Activated CD4-positive, CD25-positive, alpha-beta regulatory T cell treated with anti-CD3 and anti-CD28 coated beads, Interleukin-2, amount 50 U/mL, for 72 hours (primary cell): ENCODE measurements at places on chromosomes 7 and 10.

- DNase-seq, result no peak
Measured at GRCh38 chr7:7251742-7252141, 69.4 kb downstream of the C1GALT1 start.

DNA sequence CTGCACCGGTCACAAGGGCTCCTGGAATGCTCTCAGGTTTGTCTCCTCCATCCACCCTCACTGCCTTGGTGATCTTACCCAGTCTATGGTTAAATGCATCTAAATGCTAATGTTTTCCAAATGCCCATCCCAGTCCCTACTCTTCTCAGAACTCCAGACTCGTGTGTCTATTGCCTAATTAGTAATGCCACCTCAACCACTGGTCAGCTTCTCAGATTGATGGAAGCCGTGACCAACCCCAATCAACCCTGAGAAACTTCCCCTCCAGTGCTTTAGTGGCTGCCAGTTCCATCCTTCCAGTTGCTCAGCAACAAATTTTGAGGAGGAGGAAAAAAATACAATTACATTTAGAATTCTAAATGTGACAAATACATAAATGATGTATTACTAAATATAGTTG is 18.6 kb downstream of the NUDCD3 start:
- DNase-seq, result no peak

DNA sequence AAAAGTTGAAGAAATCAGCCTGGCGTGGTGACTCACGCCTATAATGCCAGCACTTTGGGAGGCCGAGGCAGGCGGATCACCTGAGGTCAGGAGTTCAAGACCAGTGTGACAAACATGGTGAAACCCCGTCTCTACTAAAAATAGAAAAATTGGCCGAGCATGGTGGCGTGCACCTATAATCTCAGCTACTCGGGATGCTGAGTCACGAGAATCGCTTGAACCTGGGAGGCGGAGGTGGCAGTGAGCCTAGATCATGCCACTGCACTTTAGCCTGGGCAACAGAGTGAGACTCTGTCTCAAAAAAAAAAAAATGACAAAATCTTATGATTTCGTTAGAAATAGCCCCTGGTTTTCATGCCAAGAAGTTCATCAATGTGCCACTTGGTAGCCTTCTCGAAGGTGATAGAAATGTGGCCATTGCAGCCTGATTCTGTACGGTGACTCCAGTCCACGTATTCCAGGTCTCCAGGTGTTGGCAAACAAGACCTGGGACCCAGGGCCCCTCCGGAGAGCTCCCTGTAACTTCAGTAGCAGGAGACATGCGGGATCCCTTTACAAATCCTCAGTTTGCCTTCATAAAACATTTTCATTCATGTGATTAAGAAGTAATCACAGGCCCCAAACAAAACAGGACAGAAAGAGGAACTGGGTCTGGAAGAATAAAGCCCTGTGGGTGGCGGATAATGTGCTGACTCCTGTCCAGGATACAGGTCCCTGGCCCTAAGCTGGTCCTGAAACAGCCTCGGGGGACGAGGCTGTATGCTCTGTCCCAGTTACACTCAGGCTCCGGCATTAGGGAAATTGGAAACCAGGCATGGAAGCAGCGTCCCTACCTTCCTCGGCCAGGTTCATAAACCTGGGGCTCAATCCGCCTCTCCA is 207.3 kb upstream of the SH2B2 start:
- DNase-seq, result no peak

DNA sequence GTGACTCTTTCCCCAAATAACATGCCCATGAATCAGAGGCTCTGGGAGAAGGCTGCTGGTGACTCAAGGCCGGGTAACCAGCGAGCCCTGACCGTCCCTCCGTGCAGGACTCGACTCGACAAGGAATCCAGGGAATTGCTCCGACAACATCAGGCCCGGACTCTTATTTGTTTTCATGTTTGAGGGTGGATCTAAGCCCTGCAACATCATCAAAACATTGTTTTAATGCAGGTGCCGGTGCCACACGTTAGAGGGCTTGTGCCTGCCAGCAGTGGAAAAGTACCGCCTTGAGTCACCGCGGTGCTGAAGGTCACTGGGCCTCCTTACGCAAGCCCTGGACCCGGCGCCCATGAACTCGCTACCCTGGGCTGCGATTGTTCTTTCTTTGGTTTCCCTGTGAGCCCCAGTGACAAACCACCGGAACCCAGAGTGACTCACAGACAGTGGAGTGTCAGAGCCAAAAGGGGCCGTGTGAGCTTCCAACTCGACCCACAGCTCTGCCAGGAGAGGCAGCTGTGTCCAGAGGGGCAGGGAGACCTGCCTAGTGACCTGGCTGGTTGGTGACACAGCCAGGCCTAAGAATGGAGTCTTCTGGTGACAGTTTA is 139.4 kb upstream of the SHH start:
- no peak for DNase-seq

GRCh38 chr7:20532890-20533289 is 82.6 kb upstream of the ABCB5 start:
- no peak for DNase-seq

GRCh38 chr10:12800302-12800701 is 201.2 kb downstream of the CCDC3 start:
- DNase-seq, result no peak

- DNase-seq, result no peak
Measured at GRCh38 chr10:62870866-62871265, 54.7 kb upstream of the EGR2 start.

GRCh38 chr7:125559921-125560320 is 630.3 kb upstream of the POT1 start:
- DNase-seq, result no peak
